T follicular helper cell (primary cell): ENCODE measurements at places on chromosomes 7 and 10.

DNA sequence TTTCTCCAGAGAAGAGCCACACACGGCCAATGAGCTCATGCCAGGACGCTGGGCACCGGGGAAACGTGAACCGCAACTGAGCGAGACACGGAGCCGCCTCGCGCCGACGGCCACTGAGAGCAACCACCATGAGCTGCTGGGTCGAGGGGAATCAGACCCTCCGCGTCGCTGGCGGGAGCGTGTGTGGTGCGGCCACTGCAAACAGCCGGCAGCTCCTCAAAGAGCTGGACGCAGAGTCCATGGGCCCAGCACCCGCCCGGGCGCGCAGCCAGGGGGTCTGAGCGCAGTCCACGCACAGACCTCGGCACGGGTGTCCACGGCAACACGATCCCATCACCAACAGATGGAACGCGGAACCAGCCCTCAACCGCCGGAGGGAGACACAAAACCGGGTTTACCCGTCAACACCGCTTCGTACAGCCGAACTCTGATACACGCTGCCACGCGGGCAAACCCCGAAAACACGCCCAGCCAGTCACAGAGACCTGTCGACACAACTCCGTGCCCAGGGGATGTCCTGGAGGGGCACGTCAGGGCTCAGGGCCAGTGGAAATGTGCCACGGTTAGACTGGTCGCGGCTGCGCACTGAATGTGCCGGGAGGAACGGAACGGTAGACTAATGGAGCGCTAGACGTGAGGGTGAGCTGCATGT, 147.1 kb downstream of the ELFN1 start:
- no peak for DNase-seq

DNA sequence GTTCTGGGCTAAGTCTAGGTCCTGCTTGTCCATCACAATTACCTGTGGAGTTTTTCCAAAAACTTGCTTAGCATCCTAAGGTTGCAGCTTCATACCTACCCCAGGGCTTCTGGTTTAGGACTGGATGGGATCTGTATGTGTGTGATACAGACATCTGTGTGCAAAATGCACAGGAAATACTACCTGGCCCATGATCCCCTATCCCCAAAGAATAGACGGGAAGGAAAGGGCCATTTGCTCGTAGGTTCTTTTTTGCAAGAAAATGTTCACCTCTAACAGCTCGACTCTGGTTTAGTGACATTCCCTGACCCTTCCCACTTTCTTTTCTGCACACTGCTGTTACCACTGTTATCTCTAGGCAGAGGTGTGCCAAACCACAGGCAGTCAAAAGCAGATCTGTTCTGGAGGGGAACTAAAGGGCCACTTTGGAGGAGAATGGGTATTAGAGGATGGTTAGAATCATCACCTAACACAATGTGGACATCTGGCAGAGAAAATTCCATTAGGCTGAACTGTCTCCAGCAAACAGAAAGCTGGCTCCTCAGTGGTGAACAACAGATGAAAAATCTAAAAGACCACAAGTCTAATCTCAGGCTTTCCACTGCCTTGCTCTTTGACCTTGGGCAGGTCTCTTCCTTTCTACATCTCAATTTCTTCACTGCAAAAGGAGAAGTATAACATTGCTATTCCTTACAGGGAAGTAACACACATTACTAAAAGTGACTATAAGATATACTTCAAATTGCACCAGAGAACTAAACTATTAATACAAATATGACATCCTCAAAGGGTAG, 107.4 kb downstream of the UBE2H start:
- no peak for DNase-seq

DNA sequence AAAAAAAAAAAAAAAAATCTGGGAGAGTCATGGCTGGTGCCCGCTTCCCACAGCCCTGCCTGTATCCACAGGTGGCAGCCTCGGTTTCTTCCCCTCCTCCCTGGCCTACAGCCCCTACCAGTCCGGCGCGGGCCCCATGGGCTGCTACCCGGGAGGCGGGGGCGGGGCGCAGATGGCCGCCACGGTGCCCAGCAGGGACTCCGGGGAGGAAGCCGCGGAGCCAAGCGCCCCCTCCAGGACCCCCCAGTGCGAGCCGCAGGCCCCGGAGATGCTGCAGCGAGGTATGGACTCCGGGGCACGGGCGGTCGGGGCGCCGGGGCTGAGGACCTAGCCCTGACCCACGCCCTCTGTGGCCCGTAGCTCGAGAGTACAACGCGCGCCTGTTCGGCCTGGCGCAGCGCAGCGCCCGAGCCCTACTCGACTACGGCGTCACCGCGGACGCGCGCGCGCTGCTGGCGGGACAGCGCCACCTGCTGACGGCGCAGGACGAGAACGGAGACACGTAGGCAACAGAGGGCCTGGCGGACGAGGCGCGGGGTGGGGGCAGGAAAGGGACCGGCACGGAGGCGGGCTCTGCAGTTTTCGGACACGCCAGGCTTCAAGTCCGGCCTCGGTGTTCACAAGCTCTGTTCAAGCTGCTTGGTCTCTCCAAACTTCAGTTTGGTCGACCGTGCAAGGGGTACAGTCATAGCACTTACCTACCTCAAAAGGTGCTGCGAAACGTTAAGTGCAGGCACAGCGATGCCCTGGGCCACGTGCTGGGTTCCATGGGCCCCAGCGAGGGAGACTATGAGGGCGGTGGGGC, 3.9 kb downstream of the NFKB2 start:
- DNase-seq = peak; percentile 82

DNA sequence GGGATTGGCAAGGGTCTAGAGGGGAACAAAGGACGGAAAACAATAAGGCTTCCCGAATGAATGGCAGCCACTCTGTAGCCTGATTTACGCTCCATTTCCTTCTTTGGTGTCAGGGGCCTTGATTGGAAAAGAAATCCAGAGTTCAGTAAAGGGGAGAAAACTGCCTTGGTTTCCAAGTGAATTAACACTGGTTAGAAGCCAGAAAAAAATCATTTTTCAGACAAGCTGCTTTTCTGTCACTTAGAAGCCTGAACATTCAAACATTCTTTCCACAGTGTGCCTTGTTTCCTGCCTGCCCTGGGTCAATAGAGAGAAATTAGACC, 283 bp upstream of the TRDMT1 start:
- DNase-seq = no peak

- DNase-seq = no peak
Observed at GRCh38 chr7:20222219-20222828, 5.1 kb upstream of the MACC1 start.

- DNase-seq = no peak
Observed at GRCh38 chr7:103640031-103640779, 194.2 kb upstream of the SLC26A5 start.

GRCh38 chr7:35776686-35777085, 24.2 kb upstream of the SEPTIN7 start:
- DNase-seq = no peak

DNA sequence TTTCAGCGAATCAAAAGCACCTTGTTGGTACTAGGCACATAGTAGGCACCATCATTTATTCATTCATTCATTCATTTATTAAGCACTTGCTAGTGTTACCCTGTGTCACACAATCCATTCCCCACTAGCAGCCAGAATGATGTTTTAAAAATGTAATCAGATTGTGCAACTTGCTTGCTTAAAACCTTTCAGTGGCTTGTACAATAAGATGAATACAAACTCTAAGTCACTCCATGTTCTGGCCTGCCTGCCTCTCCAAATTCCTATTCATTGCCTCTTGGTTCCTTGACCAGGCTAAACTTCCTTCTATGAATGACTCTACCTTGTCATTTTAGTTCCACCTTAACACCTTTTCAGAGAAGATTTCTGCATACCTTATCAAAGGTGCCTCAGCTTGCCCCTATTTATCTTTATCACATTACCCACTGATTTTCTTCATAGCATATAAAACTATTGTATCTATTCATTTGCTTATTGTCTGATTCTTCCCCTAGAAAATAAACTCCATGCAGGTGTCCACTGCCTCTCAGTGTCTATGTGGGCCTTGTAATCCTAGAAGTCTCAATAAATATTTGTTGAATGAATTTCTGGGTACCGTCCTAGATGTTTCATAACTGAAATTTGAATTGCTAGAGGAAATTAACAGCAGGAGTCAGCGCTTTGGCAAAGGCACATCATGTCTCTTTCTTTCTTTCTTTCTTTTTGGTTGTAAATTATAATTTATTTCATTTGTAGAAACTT, 169.5 kb downstream of the TMEM26 start:
- DNase-seq = no peak

- no peak for DNase-seq
Observed at GRCh38 chr7:92973974-92974373, 137.6 kb upstream of the CDK6 start.

DNA sequence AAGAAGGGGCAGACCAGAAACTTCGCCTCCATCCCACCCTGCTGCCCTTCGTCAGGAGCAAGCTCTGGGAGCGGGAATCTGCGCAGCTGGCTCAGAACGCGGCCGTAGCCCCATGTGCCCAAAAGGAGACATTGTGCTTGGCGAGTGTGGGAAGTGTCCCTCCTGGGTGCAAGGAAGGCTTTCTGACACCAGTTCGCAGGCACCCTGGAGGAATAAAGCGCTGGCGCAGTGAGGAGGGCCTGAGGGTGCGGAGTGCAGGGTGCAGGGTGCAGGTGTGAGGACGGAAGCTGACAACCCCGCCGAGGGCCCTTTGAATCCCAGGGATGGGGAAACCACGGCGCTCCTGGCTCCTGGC, 811 bp downstream of the SLIT1 start:
- DNase-seq = no peak

GRCh38 chr7:54426406-54426805, 115.8 kb upstream of the VSTM2A start:
- no peak for DNase-seq

DNA sequence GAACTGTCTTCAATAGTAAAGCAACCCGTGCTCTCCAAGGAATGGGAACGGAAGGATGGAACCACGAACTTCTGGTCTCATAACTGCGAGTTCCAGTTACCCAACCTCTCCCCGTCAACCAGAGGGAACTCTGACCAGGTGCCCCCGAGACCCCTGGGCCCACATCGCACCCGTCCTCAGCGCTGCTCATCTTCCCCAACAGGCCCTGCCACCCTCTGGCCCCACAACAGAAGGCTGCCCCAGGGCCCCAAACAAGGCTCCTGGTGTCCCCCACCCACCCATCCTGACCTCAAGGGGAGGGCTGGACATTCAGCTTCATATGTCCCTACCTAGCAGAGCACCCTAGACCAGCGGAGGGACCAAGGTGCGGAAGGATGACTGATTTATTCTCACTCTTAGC, 22.7 kb downstream of the PITRM1 start:
- no peak for DNase-seq

GRCh38 chr7:40099837-40100236, 34.6 kb downstream of the MPLKIP start:
- no peak for DNase-seq

GRCh38 chr7:39838326-39838725, 111.7 kb upstream of the CDK13 start:
- no peak for DNase-seq

DNA sequence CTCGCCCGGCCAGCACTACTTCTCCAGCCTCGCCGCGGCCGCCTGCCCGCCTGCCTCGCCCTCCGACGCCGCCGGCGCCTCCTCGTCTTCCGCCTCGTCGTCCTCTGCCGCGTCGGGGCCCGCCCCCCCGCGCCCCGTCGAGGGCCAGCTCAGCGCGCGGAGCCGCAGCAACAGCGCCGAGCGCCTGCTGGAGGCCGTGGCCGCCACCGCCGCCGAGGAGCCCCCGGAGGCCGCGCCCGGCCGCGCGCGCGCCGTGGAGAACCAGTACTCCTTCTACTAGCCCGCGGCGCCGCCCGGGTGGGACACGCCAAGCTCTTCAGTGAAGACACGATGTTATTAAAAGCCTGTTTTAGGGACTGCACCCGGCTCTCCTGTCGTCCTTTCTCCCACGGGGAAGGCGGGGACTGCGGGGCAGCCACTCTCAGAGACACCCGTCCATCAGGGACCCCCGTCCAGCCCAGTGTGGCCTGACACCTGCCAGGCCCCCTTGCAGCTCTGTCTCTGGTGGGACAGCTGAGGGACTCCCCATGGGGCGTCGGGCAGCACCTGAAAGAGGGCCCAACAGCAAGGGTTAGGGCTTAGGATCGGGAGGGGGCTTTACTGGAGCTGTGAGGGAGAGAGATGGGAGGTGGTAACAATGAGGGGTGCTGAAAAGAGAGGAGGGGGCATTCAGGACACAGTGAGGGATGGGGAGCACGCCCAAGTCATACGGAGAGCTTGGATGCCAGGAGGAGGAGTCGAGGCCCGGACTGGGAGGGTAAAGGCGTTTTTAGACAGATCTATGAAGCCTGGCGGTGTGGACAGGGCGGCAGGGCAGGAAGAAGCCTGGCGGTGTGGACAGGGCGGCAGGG, 34.7 kb downstream of the SPDYE6 start:
- no peak for DNase-seq

DNA sequence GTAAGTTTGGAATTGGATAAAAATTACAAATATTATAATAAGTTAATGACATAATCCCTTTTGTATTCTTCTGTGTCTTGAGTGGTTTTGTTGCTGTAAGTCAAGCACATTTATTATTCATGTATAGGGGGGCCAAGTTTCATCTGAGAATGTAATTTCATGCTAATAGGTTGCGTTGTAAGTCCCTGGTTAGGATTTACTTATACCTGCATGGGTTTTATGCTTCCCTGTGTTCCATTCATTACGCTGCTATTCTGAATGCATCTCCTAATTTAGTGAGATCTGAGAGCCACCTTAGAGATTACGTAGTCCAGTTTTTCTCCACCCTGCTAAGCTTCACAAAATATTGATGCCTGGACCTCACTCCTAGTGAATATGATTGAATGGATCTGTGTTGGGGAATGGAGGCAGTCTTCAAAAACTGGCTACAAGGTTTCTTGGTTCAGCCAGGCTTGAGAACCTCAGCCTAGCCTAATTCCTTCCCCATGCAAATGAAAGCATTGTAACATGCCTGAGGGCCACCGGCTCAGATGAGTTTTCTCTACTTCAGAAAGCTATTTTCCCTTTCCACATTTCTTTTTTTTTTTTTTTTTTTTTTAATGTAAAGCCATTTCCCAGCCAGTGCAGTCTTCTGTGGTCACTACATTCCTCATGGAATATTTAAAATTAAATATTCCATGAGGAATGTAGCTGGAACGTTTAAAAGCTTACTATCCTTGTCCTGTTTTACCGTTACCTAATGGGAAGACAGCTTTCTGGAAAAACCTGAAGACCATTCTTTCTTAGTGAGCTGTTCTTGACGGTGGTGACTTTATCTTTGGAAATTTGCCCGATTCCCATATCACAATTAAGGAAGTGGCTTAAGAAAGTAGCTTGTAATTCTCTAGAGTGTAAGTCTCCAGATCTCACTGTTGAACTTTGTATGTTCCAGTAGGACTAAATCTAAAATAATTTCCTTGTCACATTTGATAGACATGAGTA, 16.0 kb downstream of the PAPSS2 start:
- no peak for DNase-seq
